Neural progenitor cell (in vitro differentiated cells): ENCODE measurements at places on chromosomes 11 and 22. TPM values are rescaled to one million over a fixed set of nuclear protein-coding genes. Genes with fewer than 3 reads are reported as not detected.
A peak's percentile ranks its signal among the peaks of the same experiment; 100 is the strongest.

JOSD1 gene
- 32.4 and 39.2 TPM in 2 replicates for total RNA-seq

DNA sequence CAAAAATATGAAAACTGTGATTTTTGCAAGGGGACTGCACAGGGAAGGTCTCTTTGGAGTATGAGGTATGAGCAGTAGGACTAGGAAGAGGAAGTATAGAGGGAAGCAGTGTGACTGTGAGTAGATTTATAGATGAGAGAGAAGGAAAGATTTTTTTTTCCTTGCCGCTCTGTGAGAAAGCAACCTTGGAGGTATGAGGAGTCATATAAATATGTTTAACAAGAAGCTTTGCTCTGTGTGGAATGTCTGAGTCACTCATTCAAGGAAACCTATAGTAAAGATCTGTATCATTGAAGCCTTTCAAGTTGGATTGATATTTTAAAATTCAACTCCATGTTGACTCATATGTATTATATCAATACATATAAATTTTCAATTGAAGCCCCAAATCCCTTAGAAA, 26.2 kb downstream of the DNHD1 start:
- DNase-seq = no peak

- no peak for DNase-seq
These were observed 48.7 kb downstream of the RPS6KA4 start for GRCh38 chr11:64407630-64408029.

DNA sequence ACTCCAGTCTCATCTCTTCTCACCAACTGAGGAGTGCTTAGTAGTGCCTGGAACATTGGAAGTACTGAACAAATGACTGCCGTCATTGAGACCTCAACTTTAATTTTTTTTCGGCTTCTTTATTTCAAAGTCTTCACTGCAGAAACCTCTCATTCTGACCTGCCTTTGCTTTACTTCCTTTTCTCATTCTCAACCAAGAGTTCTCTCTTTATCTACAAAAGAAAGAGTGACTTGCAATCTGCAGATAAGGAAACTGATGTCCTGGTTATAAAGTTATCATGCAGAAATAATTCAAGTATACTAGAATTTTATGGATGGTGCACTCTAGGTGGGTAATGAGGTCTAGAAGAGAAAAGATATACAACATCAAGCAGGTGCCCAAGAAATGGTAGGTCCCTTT, 1.2 kb upstream of the EED start:
- DNase-seq = no peak

GRCh38 chr11:14445542-14446530, 53.8 kb downstream of the COPB1 start:
- no peak for DNase-seq

- DNase-seq = no peak
These were observed 1.5 kb downstream of the MUC2 start for GRCh38 chr11:1076061-1076665.

- no peak for DNase-seq
These were observed 7.1 kb upstream of the PDGFB start for GRCh38 chr22:39251762-39252460.

GDPD5 gene
- 11.3 and 32.7 TPM in 2 replicates for total RNA-seq

DNA sequence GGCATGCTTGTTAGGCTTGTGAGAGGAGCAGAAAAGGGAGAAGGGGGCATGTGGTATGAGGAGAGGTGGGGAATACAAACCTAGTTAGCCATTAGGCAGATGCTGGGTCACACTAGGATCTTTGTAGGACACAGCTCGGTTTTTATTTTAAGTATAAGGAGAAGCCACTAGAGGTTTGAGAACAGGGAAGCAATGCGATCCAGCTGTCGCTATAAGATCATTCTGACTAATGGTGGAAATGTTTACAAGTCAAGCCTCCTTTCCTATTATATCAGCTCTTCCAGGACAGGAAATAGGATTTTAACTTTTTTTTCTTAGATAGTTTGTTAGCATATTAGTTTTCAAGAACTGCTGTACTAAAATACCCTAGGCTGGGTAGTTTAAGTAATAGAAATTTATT, 609.9 kb downstream of the INSC start:
- no peak for DNase-seq

GRCh38 chr11:63491636-63492372, 837 bp upstream of the PLAAT5 start:
- peak; percentile 13 for DNase-seq

GRCh38 chr11:35859301-35859700, 84.6 kb upstream of the LDLRAD3 start:
- DNase-seq = no peak

DNA sequence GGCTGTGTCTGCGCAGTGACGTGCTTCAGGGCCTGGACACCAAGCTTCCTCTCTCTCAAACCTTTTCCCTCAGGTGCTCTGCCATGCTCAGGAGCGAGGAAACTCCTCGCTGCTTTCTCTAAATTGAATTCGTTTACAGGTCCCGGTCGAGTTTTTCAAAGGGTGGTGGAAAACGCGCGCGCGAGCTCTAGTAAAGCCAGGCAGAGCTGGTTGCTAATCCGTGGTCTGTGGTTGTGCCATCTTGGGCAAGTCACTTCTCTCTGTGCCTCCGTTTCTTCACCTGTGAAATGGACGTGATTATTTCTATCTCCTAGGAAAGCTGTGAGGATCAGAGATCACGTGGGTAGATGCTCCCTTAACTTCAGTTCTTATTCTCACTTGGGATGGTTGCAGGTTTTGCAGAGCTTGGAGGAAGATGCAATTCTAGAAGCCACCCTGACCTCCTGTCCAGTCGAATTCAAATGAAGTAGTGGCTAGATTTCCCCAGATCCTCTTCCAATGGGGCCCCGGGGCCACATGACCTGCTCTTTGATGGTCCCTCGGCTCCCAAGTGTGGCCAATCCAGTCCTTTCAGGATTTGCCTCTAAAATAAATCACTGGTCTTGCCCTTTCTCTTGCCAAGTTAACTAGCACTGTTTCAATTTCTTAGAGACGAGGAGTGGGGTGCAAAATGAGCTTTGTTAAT, 10.5 kb upstream of the ALX4 start:
- no peak for DNase-seq

DNA sequence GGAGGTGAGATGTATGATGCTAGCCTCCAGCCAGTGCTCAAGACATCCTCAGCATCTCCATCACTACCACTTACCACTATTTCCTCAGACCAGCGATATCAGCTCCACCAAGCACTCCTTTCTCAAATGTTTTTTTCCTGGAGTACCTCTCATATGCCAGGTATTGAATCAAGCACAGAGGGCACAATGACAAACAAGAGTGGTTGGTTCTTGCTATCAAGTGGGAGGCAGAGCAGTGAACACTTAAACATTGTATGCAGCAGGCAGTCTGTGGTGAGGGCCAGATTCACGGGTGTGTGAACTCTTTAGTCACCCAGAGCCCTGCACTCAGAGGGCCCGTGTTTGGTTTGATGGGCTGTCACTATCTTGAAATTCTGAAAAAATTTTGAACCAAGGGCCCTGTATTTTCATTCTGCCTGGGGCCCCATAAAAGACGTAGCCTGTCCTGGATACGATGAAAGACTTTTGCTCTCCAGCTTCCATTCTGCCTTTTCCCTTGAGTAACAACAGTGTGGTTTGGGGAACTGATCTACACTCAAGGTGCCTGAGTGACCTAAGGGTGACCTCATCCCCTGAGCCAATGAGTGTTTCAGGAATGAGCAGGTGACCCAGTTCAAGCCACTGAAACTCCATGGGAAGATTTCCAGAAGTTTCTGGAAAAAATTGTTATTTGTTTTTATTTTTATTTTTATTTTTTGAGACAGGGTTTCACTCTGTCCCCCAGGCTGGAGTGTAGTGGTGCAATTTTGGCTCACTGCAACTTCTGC, 348.4 kb upstream of the NARS2 start:
- DNase-seq = no peak

DNA sequence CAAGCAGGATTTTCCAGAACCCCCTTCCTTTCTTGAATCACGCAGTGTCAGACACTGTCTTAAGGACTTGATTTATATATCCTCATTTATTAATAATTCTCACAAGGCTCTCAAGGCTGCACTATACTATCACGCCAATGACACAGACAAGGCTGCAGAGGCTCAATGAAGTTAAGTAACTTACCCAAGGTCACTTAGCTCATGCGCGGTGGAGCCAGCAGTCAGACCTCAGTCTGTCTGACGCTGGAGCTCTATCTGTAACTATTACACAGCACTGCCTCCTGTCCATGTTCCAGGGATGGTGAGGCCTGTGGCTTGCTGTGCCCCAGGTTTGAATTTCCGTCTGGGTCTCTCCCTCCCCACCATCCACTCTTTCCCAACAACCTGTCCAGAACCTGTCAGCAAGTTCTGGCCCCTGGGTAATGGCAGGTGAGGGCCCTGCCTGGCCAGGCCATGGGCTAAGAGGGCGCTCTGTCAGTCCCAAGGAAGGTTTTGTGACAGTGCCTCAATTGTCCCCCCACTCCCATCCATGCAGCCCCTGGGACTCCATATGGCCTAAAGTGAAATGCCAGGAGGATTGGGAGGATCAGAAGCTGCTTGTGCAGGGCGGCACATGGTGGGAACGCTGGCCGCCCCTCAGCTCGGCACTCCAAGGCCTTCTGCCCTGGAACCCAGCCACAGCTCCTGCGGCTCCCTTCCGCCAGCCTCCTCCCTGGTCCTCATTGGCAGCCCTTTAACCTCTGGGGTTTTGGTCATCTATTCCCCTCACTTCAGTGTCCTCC, 8.6 kb downstream of the KCNC1 start:
- DNase-seq = no peak

CARD10 gene
- total RNA-seq = 1.5 and 6.2 TPM in 2 replicates

DNA sequence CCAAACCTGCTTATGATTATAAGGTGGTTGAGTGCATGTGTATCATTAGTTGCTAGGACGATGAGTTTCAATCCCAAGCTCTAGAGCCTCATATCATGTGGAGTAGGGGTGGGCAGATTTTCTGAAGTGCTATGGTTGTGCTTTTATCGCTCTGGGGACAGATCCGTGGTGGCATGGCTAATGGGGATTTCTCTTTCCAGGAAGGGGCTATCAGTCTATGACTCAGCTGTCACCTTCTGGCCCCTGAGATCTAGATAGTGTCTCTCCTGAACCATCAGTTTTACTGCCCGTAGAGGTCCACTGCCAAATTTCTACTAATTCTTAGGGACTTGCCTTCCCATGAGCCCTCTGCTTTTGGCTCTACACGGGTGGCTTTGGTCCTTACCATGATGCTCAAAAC, 51.8 kb downstream of the FDX1 start:
- no peak for DNase-seq

DNA sequence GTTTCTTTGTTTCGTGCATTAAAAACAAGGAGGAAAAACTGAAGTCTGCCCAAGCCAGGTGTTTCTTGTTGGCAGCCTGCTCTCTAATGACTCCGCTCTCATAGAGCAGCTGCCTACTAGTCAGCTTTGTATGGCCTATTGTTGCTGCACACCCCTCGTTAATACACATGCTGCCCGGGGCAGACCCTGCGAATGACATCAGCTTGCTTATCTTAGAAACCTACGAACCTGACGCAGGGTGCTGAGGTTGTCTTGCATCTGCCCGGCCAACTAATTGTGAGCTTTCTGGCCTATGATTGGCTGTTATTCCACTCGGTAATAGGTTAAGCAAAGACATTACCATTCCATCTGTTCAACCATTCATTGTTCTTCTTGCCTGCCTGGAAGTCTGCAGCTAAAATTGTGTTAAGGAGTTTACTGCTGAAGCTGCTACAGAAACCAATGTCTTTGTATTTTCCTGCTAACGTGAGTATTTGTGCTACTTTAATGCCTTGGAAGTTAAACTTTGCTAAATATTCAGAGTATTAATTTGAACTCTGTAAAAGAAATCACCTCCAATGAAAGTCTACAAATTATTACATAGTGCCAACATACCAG, 37.5 kb downstream of the ZC3H12C start:
- peak; percentile 93 for DNase-seq

GRCh38 chr11:130706572-130706971, 209.7 kb downstream of the SNX19 start:
- no peak for DNase-seq

GRCh38 chr22:20727118-20728015, 46.5 kb upstream of the SERPIND1 start:
- no peak for DNase-seq

KCNJ11 gene
- total RNA-seq = 1.9 and 5.0 TPM in 2 replicates

- no peak for DNase-seq
These were observed 25.9 kb upstream of the WNT7B start for GRCh38 chr22:46002757-46003270.

DNA sequence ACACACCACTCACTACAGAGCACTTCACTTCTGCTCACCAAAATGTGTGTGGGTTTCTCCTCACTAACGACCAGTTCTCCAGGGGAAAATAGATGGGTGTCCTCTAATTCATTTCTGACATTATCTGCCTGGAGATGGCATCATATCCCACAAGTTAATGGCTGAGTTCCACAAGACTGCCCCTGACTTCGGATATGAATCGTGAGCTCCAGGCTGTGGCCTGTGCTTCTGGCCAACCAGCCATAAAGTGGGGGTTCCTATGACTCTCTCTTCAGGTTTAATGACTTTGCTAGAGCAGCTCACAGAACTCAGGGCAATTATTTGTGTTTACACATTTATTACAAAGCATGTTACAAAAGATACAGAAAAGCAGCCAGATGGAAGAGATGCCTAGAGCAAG, 113.0 kb upstream of the SYT13 start:
- DNase-seq = no peak

- DNase-seq = no peak
These were observed 17.9 kb downstream of the APLNR start for GRCh38 chr11:57219021-57219627.

DNA sequence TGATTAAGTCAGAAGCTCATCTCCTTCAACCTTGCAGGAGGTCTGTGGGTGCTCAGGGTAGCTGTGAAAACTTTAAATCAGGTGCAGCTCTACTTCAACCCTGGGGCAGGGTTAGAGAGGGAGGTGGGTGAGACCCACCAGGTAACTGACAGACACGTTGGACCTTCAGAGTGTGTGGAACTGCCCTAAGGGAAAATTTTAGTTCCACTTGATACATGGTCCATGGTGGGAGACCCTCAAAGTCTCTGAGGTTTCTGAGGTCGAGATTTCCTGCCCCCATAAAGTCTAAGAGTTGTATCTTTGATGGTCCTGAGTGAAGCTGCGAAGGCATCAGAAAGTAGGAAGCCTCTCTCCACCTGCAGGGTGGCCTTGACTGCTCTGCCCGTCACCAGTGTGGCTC, 23.9 kb upstream of the NNMT start:
- no peak for DNase-seq

- peak; percentile 45 for DNase-seq
These were observed 2.4 kb upstream of the CTSD start for GRCh38 chr11:1765871-1766718.

DNA sequence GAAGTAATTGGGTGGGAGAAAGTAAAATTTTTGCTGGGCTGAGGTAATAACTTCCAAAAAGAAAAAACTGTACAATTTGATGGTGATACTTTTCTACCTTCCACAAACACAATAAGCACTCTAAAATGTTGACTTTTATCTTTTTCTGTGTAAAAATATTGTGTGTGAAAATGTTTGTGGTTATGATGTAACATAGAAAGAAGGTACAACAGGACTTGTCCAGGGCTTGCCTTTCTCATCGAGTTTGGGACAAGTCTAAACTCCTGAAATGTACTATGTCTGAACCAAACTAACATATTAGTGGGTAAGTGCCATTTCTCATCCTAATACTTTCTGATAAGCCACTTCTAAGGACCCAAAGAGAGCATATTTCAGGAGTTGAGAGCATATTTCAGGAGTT, 174.2 kb upstream of the PDGFD start:
- no peak for DNase-seq

GRCh38 chr22:28232204-28232603, 313.1 kb upstream of the PITPNB start:
- peak; percentile 24 for DNase-seq
